Chondrocyte (in vitro differentiated cells): ENCODE measurements at places on chromosomes 6 and 20. TPM values are rescaled to one million over a fixed set of nuclear protein-coding genes. Genes with fewer than 3 reads are reported as not detected.
A peak's percentile ranks its signal among the peaks of the same experiment; 100 is the strongest.

DNA sequence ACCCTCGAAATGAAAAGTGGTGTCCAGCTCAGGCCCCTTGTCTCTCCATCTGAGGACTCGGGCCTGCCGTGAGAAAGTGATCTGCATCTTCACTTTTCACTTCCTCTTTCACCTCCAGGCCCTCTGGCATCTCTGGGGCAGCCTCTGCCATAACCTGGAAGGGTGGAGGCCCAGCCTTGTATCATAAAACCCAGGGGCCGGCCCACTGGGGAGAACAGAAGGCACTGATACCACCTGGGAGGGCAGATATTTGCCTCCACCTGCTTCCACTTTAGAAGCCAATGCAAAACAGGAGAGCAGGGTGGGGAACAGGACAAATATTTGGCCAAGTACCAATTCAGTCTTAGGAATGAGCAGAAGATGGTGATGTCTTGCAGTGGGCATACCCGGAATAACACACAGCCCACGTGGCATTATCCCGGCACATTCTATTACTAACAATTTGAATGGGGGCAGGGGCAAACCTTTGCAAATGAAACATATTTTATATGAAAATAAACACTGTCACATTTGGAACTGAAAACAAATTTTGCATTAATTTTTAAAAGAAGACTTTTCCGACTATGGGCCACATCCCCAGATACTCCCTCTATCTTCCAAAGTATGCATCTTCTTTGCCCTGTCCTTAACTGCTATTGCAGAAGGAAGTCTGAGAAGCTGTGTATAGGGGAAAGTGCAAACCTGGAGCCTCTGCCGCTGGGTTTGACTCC is 69.2 kb upstream of the TBC1D7 start:
- no peak for DNase-seq

- DNase-seq: no peak
These were observed 367.2 kb downstream of the HTR1B start for GRCh38 chr6:77095936-77096627.

DNA sequence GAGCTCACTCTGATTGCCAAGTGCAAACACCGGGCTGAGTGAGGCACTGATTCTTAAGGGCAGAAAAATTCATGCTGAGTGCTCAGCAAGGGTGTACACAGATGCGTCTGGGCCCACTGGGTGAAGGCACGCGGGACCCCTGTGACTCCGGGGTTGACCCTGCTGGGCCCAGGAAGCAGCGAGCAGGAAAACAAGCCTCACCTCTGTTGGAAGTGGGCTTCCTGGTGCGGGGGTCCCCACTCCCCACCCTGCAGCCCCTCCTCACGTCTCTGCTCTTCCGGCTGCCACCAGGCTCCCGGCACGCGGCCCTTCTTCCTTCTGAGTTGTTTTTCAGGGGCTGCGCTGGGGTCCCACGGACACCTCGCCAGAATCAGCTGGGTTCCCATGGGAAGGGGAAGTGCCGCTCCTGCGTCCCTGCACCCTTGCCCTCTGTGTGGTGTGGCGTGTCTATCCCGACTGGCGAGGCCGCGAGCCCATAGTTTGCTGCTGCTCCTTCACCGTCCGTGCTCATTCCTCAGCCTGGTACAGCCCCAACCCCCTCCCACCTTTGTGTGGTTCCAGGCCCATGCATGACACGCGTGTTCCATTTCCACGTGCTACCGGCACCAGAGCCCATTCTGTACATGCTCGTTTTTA is 80.6 kb upstream of the BHLHE23 start:
- peak; percentile 82 for DNase-seq

- DNase-seq: no peak
These were observed 326.2 kb upstream of the PRDM1 start for GRCh38 chr6:105759946-105760345.

SOX18 gene
- 2.1 to 2.8 TPM (median 2.3 TPM) in 3 replicates for total RNA-seq

GRCh38 chr6:107716688-107717089 is 107.4 kb downstream of the SCML4 start:
- no peak for DNase-seq

GRCh38 chr6:35120746-35121145 is 20.4 kb downstream of the TCP11 start:
- DNase-seq: no peak

DNA sequence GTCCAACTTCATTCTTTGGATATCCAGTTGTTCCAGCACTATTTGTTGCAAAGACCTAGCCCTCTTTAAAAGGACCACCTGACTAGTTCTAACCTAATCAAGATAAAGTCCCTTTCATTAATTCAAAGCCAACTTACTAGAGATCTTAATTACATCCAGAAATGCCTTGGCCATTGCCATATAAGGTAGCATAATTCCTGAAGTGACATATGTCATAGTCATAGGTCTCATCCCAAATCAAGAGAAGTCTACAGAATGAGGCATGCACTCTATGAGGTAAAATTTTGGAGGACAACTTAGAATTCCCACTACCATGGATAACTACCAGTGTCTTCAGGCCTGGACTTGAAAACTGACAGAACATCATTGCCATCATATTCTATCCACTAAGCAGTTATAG is 420.4 kb upstream of the ID4 start:
- no peak for DNase-seq

NKX2-4 gene
- not detected in 3 replicates for total RNA-seq

DNA sequence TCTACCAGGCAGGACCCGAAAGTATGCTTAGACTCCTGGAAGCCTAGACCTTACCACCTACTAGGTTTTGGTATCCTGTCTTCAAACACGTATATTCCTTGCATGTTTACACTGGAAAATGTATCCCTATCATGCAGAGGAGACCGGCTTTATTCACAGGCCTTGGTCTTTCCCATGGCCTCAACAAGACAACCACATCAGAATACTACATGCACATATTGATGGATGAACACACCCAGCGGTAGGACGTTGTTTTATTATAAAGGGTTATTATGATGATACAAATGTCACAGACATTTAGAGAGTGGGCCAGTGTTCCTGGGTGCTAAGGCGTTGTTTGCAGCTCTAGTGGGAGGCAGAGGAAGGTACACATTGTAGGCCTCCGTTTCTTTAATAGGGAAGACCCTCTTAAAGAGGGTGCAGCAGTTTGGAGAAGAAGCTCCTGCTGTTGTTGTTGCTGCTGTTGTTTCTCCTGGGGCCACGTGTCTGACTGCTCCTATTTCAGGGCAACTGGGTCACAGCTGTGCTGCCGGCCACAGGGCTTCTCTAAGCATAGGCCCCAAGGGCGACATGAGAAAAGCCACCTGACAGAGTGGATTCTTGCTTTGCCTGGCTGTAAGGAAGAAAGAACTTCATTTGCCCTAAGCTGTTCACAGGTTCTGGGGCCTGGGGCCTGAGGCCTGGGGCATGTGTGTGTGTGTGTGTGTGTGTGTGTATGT is 98.3 kb upstream of the SASH1 start:
- DNase-seq: no peak

- no peak for DNase-seq
These were observed 142.1 kb upstream of the RSPO3 start for GRCh38 chr6:126976253-126976797.

DNA sequence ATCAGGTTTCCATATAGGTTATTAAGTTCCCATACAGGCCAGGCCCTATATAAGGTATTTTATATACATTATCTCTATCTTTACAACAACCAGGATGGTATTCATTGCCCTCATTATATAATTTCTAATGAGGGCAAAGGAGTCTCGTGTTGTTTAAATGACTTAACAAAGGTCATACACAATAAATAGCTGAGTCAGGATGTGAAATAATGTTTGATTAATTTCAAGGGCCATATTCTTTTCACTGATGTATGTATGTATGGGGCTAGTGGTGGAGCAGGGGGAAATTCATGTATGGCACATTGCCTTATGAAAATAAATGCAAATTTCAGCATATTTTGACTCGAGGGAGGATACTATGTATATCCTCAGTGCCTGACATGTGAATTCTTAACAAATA is 200.7 kb downstream of the FAXC start:
- no peak for DNase-seq

- no peak for DNase-seq
These were observed 501.7 kb downstream of the UTRN start for GRCh38 chr6:144786825-144787224.

SNAP25 gene
- 0.46 to 0.65 TPM (median 0.60 TPM) in 3 replicates for total RNA-seq

GRCh38 chr20:40442181-40442963 is 246.7 kb downstream of the MAFB start:
- no peak for DNase-seq

ZFAND3 gene
- total RNA-seq: 62.8 to 99.6 TPM (median 98.5 TPM) in 3 replicates

SIRT5 gene
- 8.0 to 9.6 TPM (median 8.6 TPM) in 3 replicates for total RNA-seq

- DNase-seq: no peak
These were observed 218.9 kb downstream of the PLCB4 start for GRCh38 chr20:9287826-9288225.

STK38 gene
- total RNA-seq: 60.4 to 65.1 TPM (median 63.2 TPM) in 3 replicates

GRCh38 chr6:13274707-13275434 is 53.5 kb downstream of the TBC1D7 start:
- DNase-seq: no peak

DNA sequence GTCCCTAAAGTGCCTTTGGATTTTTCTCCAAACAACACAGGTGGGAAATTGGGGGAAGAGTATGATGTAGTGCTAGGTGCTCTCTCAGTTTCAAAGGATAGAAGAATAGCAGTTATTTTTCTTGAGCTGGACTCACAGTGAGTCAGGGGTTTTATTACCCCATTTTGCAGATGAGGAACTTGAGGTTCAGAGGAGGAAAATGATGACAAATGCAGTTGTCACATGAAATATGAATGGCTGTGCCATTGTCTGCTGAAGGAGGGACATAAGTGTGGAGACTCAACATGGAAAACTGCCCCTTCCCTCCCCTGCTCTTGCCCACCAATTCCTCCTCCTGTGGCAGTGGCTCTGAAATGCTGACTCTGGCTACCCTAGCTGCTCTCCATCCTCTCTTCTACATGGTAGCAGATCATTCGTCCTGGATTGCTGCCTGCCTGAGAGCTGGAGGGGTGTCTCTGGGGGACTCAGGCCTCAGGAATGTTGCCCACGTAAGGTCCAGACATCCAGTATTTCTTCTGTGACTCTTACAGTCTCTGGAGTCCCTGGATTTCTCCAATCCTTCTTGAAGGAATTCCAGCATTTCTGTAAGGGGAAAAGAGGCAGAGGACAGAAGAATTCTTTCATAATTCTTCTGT is 37.6 kb upstream of the EPB41L1 start:
- DNase-seq: no peak

BANF2 gene
- total RNA-seq: not detected in 3 replicates

GRCh38 chr6:130840050-130840449 is 12.8 kb downstream of the SMLR1 start:
- DNase-seq: no peak

MOCS1 gene
- 13.3 to 36.6 TPM (median 35.2 TPM) in 3 replicates for total RNA-seq

RAB44 gene
- total RNA-seq: not detected in 3 replicates

DNA sequence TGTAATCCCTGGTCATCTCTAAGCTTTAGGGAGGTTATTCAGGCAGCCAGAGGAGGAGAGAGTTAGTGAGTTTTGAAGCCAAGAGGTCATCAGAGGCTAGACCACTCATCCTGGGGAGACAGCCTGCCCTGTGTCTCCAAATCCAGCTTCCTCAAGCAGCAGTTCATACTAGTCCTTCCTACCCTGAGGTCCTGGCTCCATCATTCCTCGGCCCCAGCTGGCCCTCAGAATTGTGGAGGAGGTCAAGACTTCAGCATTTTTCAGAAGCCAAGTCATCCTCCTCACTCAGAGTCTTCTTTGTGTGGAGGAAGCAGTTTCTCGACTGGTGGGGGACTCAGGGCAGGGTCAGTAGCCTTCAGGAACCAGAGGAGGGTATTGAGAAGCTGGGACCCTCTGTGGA is 12.4 kb upstream of the KIAA1755 start:
- peak; percentile 38 for DNase-seq

DNA sequence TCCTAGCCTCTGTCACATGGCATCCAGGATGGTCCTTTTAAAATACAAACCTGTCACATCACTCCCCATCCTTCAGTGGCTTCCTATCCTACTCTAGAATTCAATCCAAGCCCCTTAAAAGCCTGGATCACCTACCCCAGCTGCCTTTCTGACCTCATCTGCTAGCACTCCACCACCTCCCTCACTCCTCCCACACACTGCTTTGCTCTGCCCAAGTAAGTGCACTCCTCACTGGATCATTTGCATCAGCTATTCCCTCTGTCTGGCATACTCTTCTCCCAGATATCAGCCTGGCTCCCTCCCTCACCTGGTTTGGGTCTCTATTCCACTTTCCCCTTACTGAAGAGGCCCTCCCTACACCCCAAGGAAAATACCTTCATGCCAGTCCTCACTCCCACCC is 10.5 kb downstream of the C6orf136 start:
- no peak for DNase-seq

- no peak for DNase-seq
These were observed 801 bp downstream of the FBXL4 start for GRCh38 chr6:98946879-98947410.

DNA sequence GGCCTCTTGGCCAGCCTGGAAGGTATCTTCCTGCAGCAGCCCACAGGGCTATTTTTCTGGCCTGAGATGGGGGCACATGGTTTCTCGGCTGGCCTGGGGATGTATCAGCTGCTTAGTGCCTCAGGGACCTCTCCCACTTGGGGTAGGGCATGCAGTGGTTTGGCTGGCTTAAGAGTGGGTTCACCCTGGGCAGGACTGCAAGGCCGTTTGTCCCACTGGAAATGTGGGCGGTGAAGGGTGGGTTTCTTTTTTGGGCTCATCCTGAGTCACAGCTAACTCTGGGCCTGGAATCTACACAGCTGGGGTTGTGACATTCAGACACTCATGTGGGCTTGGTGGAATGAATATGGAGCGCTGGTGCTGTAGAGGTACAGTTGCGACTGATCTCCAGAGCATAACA is 62.0 kb downstream of the CDH26 start:
- no peak for DNase-seq

GRCh38 chr6:37781788-37782187 is 37.7 kb upstream of the ZFAND3 start:
- DNase-seq: no peak
